Foreskin keratinocyte (primary cell): ENCODE measurements at places on chromosomes 5 and 9. TPM values are rescaled to one million over a fixed set of nuclear protein-coding genes. Genes with fewer than 3 reads are reported as not detected.
A peak's percentile ranks its signal among the peaks of the same experiment; 100 is the strongest.

DNA sequence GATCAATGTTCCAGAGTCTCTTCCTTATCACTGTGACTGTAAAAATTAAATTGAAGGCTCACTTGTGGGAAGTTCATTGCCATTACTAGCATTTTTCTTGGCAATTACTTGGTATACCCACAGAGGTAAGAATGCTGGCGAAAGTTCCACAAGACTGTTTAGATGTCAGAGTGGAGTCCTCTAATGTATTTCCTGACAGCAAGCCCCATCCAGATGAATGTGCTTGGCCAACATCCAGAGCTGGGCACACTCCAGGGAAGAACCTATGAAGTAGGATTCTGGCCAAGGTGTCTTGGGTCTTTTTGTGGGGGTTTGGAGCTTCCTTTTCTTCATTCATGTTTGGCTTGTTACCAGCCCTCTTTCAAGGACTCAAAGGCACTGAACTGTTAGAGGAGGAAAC is 473.6 kb downstream of the DMAC1 start:
- DNase-seq: no peak

Gene CTXN3
- total RNA-seq: not detected in 2 replicates

DNA sequence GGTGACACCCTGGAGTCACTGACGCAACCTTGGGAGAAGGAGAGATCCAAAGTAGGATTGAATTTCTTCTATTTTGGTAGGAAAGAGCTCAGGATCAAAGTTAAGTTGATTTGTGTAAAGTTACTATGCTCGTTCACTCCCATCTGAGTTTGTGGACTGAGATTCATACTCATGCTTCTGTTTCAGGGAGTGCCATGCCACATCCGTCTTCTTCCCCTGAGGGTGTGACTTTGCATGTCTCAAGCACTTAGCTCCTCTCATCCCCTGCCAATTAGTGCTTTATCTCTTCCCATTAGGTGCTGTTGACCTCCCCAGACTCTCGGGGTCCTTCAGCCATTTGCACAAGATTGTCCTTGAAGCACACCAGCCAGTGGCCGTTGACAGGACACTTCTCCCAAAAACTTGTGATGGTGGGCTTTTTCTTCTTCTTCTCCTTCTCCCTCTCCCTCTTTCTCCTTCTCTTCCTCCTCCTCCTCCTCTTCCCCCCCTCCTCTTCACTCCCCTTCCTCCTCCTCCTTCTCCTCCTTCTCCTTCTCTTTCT is 232.2 kb upstream of the KLF4 start:
- peak; percentile 53 for DNase-seq

- DNase-seq: no peak
Measured at GRCh38 chr5:33369485-33370465, 71.0 kb upstream of the TARS1 start.

DNA sequence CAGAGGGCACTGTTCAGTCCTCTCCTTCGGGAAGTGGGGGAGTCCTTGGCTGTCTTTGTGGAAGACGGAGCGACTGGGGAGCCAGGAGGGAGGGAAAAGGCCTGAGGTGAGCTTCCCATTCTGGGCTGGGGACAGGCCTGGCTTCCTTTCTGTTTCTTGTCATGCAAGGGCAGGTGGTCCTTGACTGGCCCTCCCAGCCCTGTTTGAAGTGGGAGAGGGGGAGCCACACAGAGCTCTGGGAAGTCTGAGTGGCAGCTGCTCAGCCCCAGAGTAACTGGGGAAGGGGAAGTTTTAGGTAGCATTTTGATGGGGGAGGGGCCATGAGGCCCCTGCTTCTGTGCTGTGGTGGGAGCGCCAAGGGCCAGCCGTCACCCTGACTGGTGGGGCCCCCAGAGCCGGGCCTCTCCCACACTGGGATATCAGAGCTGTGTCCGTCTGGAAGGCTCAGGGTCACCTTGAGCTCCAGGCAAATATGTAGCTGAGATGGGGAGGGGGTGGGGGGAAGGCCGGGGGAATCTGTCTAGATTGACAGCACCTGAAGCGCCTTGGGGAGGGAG is 6.5 kb downstream of the UNC5A start:
- no peak for DNase-seq

GRCh38 chr5:150527038-150527437 is 19.1 kb downstream of the NDST1 start:
- no peak for DNase-seq

Gene IRX4
- total RNA-seq: 20.3 and 26.4 TPM in 2 replicates

DNA sequence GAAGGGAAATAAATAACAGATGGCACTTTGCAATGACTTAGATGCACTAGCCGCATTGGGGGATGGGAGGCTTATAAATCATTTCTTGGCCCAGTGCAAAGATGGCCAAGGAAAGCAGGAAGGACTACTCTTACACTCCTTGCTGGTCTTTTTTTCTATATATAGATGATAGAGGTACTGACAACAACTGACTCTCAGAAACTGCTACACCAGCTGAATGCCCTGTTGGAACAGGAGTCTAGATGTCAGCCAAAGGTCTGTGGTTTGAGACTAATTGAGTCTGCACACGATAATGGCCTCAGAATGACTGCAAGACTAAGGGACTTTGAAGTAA is 1.7 kb downstream of the CCNG1 start:
- DNase-seq: no peak

GRCh38 chr5:7494481-7495130 is 98.7 kb downstream of the ADCY2 start:
- no peak for DNase-seq

DNA sequence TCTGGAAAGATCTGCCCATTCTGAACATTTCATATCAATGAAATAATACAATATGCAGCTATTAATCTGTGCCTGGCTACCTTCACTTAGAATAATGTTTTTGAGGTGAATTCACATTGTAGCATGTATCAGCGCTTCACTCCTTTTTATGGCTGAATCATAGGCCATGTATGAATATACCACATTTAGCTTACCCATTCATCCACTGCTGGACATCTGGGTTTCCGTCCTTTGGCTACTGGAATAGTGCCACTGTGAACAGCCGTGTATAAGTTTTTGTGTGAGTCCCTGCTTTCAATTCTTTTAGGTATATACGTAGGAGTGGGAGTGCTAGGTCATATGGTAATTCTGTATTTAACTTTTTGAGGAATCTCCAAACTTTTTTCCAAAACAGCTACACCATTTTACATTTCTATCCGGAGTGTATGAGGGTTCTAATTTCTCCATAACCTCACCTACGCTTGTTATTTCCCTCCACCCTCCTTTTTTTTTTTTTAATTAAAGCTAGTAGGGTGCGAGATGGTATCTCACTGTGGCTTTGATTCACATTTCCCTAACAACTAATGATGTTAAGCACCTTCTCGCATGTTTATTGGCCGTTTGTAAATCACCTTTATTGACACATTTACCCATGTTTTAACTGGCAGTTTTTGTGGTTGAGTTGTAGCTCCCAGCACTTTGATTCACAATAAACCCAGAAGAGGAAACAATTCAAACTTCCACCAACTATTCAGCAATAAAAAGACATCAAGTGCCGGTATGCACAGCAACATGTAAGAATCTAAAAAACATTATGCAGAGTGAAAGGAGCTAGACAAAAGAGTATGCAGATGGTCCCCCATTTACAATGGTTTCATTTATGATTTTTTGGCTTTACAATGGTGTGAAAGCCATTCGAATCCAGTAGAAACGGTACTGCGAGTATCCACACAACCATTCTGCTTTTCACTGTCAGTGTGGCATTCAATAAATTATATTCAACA is 8.1 kb downstream of the SEMA4D start:
- no peak for DNase-seq

GRCh38 chr9:97366889-97367288 is 45.0 kb upstream of the TDRD7 start:
- no peak for DNase-seq

Gene BTNL3
- not detected in 2 replicates for total RNA-seq

Gene GFI1B
- total RNA-seq: not detected in 2 replicates

DNA sequence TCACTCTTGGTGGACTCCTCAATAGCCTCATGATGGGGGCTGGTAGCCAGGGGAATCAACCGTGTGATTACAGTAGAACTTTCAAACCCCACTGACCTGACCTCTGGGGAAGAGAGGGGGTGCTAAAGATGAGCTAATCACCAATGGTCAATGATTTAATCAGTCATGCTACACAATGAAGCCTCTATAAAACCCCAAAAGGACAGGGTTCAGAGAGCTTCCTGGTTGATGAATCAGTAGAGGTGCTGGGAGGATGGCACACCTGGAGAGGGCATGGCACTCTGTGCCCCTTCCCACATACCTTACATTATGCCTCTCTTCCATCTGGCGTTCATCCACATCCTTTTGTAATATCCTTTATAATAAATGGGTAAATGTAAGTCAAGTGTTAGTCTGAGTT is 8.9 kb upstream of the SH3TC2 start:
- DNase-seq: no peak

DNA sequence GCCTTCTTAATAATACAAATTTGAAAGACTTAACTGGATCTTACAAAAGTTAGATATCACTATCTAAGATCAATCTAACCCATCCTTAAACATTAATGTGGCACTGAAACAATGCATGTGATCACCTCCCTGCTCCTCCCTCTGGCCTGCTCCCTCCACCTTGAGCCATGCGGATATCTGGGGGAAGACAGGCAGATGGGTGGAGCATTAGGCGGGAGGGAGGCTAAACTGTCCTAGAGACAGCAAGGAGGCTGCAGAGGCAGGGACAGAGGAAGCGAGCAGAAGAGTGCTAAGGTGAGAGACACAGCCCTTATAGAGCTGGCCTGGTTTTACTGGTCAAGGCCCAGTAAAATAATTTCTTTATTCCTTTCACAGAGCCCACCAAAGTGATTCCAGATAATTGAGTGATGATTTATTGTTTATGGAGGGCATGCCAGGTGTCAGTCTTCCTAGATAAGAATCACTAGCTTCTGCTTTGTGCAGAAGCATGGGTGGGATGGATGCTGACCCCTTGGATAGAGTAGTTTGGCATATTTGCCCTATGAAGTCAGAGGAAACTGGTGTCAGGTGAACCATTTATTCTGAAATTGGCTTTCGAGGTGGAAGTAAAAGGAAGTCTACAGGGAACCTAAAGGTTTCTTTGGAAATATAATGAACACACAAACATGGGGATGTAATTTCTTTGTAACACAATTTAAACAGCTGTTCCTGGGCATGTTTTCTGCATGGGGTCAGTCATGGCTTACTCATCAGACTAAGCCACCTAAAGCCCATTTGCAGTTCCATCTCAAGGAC is 188.3 kb downstream of the GNAQ start:
- no peak for DNase-seq

DNA sequence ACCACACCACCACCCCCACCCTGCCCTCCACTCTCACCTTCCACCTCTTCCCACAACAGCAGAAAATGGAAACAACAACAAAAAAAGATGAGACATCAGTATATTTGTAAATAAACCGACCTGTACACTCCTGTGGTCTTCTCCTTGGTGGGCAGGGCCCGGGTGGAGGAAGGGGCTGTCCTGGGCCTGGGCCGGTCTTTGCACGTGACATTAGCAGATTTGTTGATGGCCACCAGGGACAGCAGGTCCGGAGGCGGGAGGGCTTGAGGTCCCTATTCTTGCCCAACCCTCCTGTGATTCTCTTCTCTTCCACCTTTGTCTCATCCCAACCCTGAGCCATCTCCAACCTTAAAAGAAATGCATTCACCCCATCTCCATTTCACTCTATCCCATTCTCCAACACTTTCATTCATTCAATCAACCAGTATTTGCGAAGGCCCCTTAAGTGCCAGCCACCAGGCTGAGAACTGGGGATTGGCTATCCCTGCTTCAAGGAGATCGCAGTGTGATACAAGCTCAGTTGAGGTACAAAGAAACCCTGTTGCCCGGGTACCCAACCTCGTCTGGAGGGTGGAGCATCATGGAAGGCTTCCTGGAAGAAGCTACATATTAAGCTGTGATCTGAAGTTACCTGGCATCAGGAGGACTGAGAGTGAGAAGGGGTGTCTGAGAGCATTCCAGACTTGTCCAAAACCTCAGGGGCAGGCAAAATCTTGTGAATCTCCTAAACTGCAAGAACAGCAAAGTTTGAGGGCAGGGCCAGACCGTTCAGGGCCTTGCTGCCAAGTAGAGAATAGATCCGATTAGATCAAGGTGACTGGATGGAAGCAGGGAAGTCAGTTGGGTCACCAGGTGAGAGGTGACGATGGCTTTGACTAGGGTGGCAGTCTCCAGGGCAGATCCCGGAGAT is 87.4 kb downstream of the LMX1B start:
- no peak for DNase-seq

Gene NMUR2
- total RNA-seq: not detected in 2 replicates

Gene DNAH5
- total RNA-seq: 0.71 and 1.1 TPM in 2 replicates

Gene IFNA13
- total RNA-seq: not detected in 2 replicates
